Lower lobe of right lung (tissue), 2 donors: ENCODE measurements at places on chromosomes 12 and 14. TPM values are rescaled to one million over a fixed set of nuclear protein-coding genes. Genes with fewer than 3 reads are reported as not detected.

- DNase-seq = no peak
Measured at GRCh38 chr12:120941846-120942405, 36.4 kb upstream of the HNF1A start.

GRCh38 chr12:45411626-45412025, 195.7 kb downstream of the ANO6 start:
- DNase-seq = no peak

DNA sequence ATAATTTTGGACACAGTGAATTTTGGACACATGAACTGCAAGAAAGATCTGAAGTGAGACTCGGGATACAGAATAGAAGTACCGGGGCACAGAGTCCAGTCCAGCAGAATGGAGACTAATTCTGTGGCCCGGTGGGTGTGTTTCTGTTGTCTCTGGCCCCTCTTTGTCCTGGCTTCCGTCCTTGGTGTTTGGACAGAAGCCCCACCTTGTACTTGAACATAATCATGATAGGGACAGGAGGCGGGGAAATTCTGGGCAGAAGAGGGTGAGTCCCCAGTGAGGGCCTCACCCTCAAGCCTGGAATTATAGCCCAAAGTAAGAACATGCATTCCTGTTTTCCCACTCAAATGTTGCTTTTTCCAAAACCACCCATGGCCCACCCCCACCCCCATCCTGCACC, 39.9 kb downstream of the TNFAIP2 start:
- no peak for DNase-seq

DNA sequence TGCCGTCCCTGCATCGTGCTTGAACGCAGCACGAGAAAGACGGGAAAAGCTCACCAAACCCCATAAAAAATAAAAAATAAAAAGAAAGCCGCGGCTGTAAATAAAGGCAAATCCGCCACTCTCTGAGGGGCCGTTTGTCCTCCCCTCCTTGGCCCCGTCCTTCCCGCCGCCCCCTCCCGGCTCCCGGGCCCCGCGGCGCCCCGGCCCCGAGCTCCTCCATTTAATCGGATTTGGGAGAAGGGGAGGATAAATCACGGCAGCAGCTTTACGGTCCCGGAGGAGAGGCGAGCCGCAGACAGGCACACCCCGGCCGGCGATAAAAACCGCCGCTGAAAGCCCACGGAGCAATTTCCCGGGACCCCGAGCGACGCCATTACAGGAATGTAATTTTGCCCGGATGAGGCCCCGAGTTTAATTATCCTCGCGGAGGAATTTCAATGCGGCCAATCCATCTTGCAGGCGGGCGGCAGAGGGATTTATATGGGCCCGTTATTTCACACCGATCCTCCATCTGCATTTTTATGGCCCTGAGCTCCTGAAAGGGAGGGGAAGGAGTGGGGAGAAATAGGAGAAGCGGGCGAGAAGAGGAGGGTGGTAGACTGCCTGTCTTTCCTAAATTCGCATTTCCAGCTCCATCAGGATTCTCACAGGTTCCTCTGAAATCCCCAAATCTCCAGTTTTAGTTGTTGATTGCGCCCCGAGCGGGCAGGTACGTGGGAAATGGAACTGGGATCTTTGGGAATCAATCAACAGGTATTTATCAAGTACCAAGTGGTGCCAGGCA, 1.3 kb upstream of the ATP5MC2 start:
- DNase-seq = no peak

GRCh38 chr12:90393089-90393488, 561.9 kb downstream of the CCER1 start:
- no peak for DNase-seq

GRCh38 chr14:89903340-89903952, 51.1 kb downstream of the EFCAB11 start:
- no peak for DNase-seq

DNA sequence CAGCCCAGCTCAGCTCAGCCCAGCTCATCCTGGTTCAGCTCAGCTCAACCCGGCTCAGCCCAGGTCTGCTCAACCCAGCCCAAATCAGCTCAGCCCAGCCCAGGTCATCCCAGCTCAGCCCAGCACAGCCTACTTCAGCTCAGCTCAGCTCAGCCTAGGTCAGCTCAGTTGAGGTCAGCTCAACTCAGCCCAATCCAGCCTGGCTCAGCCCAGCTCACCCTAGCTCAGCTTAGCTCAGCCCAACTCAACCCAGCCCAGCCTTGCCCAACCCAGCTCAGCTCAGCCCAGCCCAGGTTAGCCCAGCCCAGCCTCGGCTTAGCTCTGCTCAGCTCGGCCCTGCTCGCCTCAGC, 332.3 kb downstream of the TMEM121 start:
- peak; percentile 34 for DNase-seq

- no peak for DNase-seq
Measured at GRCh38 chr12:79659961-79660431, 30.8 kb downstream of the PAWR start.

DNA sequence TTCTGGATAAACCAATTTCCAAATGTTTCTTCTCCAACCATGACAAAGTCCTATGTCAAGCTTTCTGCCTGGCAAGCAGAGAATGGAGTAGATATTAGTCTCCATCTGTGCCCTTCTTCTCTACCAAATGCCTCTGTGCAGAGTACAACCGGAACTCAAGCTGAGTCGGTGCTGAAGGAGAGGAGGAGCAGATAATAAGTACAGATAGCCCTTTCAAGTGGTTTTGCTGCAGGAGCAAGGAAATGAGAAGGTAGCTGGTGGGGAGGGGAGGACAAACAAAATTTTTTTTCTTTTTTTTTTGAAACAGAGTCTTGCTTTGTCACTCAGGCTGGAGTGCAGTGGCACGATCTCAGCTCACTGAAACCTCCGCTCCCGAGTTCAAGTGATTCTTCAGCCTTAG, 14.2 kb upstream of the HELB start:
- no peak for DNase-seq

DNA sequence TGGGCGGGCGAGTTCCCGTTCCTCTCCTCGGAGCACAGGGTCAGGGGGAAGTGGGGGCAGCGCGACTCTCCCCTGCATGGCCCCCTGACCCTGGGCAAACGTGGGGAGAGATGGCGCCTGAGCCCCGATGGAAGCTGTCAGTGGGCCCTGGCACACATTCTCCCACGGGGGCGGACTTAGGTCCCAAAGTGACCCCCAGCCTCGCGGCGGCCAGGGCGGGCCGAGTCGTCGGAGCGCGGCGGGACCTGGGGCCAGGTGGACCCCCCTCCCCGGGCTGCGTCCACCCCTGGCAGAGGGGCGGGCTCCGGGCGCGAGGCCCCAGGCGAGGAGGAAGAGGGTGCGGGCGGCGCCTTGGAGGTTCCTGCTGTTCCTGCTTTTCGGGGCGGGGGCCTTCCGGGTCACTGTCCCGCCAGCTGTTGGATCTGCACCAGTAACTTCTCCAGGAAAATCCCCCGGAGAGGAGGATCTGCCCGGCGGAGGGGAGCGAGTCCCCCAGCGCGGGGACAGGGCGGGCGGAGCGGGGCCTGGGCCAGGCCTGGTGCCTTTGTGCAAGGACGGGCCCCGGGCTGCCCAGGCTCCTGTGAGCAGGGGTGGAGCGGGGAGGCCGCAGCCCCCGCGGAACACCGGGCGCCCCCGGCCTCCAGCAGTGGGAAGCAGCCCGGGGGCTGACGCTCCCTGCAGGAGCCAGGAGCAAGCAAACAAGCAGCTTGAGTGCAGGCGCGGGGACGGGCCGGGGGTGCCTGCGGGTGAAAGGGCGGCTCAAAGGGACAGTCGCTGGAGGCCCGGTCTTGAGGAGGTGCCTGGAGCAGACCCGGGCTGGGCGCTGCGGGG, 15.3 kb downstream of the TNFAIP2 start:
- DNase-seq = peak; percentile 65

- no peak for DNase-seq
Measured at GRCh38 chr12:22248121-22248520, 86.4 kb downstream of the ST8SIA1 start.

DNA sequence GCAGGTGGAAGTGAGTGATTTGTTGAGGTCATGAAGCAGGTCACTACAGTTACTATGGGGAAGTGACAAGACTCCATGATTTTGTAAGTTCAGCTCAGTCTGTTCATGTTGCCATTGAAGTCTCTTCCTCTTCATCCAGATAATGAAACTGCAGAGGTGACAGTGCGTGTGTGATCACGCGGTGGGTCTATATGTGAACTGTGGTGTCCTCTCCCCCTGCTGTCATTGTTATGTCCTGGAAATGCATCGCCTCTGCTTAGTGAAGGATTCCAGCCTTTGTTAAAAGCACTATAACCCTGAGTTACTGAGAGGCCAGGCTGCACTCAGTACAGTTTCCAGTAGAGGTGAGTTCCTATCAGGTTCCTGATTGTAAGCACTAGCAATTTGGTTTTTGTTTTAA, 216.2 kb upstream of the RMST start:
- DNase-seq = no peak

DNA sequence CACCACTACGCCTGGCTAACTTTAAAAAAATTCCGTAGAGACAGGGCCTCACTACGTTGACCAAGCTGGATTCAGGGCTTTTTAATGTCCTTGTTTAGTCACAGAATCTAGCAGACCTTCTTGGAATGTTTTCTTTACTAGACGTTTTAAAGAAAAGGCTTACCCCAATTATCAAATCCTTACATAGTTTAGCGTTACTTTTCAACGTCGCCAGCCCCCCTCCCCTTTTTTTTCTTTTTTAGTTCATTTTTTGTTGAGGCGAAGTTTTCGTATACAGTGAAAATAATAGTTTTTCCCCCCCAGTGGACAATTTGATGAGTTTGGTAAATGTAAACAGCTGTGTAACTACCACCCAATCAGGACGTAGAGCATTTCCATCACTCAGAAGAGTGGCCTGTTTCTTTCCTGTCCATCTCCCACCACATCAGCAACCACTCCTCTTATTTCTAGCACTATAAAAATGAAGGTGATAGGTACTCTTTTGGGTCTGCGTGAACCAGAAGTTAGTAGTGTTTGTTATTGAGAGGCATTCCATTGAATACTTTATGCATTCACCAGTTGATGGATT, 753 bp upstream of the DLGAP5 start:
- DNase-seq = no peak

Gene CD4
- 80.3 TPM for total RNA-seq

Gene NOPCHAP1
- total RNA-seq = 11.7 TPM

- DNase-seq = no peak
Measured at GRCh38 chr12:91383099-91383498, 200.5 kb upstream of the DCN start.

GRCh38 chr12:7089196-7089871, 2.9 kb downstream of the C1R start:
- DNase-seq = no peak

- no peak for DNase-seq
Measured at GRCh38 chr12:26627335-26627734, 205.7 kb downstream of the ITPR2 start.

GRCh38 chr12:111636209-111636945, 37.3 kb upstream of the ATXN2 start:
- DNase-seq = peak; percentile 60

DNA sequence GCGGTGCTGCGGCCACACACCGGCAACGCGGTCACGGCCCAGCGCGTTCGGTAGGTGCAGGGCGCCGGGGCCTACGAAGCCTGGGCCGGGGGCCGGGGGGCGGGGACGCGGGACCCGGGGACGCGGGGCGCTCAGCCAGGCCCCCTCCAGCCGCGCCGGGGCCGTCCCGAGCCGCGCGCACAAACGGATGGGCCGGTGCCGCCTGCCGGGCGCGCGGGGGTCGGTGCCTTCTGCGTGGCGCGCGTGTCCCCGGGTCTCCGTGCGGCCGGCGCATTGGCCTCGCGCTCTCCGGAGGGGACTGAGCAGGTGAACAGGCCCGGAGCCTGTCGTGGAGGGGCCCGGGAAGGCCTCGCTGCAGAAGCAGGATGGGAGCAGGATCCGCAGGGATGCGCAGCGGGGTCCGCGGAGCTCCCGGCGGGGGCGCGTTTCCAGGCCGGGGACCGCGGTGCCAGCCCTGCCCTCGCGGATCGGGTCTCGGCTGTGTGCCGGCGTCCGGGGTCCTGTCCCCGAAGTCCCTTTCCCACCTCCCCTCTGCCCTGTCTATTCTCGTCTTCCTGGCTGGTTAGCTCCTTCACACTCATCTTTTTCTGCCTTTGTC, 421 bp downstream of the GLT1D1 start:
- DNase-seq = no peak

GRCh38 chr12:92134638-92135274, 10.9 kb downstream of the BTG1 start:
- no peak for DNase-seq

Gene AKAP3
- total RNA-seq = 3.2 TPM

Gene GAS2L3
- 19.4 TPM for total RNA-seq

Gene PTCSC3
- total RNA-seq = 1.5 TPM

GRCh38 chr12:120834489-120835303, 69.5 kb downstream of the SPPL3 start:
- no peak for DNase-seq

Gene GRIN2B
- total RNA-seq = 0.50 TPM

Gene TGFB3
- 15.7 TPM for total RNA-seq

Gene B3GNT4
- total RNA-seq = 0.30 TPM

Gene B4GALNT1
- total RNA-seq = 0.89 TPM

GRCh38 chr12:79682593-79682992, 8.2 kb downstream of the PAWR start:
- no peak for DNase-seq

Gene LHX5
- total RNA-seq = not detected

GRCh38 chr12:100128512-100128908, 14.2 kb downstream of the BLTP3B start:
- no peak for DNase-seq

Gene C12orf54
- total RNA-seq = 0.53 TPM

DNA sequence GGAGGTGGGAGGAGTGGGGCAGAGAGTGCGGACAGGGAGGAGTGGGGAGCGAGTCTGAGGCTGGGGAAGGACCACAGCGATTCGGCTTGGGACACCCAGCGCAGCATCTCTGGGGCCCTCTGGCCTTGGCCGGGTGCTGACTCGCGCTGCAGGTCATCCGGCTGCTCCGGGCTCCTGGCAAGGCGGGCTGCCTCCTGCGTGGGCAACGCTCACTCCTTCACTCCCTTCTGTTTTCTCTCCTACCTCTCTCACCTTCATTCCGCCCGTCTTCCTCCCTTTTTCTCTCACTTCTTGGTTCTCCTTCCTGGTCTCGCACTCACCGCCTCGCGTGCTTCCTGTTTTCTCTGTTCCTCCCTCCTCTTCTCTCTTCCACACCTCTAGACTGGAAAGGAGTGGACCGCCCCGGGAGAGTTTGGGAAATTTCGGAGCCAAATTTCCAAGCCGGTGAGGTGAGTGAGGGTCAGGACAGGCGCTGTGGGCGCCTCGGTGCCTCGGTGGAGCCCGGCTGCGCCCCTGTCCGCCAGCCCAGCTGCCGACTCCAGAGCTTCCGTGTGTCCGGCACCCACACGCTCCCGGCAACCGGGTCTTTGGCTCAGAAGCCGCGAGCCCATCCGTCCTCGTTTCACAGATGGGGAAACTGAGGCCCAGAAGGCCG, 86.7 kb downstream of the B4GALNT3 start:
- peak; percentile 64 for DNase-seq

- DNase-seq = peak; percentile 72
Measured at GRCh38 chr14:37583358-37584210, 11.5 kb downstream of the FOXA1 start.

DNA sequence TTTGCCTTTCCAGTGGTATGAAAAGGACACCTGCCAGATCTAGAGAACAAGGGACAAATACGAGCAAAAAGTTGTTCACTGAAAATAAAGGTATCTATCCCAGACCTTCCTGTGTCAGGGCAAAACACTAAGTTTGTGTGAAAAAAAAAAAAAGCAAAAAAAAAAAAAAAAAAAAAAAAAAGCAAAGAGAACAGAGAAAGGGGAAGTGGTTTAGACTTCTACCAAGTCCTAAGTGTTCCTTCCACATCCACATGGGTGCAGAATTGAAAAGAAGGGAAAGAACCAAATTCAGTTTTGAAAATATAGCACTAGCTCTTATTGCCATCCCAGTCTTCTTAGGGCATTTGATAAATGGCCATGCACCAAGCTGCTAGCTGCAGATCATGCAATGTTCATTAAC, 41.7 kb downstream of the ZCRB1 start:
- DNase-seq = no peak
